ENCODE measurements at places on chromosomes 11 and 22.

DNA sequence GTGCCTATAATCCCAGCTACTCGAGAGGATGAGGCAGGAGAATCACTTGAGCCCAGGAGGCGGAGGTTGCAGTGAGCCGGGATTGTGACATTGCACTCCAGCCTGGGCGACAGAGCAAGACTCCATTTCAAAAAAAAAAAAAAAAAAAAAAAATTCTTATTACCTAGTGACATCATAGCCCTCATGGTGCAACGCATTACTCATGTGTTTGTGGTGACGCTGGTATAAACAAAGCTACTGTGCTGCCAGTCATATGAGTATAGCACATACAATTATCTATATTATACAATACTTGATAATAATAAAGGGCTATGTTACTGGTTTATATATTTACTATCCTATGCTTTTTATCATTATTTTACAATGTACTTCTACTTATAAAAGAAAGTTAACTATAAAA is 41.2 kb downstream of the OR2AT4 start:
- no peak for DNase-seq

GRCh38 chr11:67382276-67383136 is 9.1 kb upstream of the CLCF1 start:
- DNase-seq: peak; percentile 87

DNA sequence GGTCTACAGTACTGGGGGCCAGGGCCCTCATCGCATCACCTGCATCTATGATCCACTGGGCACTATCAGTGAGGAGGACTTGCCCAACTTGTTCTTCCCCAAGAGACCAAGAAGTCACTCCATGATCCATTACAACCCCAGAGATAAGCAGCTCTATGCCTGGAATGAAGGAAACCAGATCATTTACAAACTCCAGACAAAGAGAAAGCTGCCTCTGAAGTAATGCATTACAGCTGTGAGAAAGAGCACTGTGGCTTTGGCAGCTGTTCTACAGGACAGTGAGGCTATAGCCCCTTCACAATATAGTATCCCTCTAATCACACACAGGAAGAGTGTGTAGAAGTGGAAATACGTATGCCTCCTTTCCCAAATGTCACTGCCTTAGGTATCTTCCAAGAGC is 3.8 kb upstream of the PPFIBP2 start:
- DNase-seq: no peak

GRCh38 chr11:123381817-123382554 is 48.1 kb upstream of the GRAMD1B start:
- DNase-seq: no peak
